ENCODE measurements at places on chromosomes 2 and 18.

- DNase-seq: no peak
Observed at GRCh38 chr18:54240629-54241107, 16.2 kb upstream of the MBD2 start.

- no peak for DNase-seq
Observed at GRCh38 chr18:45935591-45936335, 31.4 kb downstream of the EPG5 start.

DNA sequence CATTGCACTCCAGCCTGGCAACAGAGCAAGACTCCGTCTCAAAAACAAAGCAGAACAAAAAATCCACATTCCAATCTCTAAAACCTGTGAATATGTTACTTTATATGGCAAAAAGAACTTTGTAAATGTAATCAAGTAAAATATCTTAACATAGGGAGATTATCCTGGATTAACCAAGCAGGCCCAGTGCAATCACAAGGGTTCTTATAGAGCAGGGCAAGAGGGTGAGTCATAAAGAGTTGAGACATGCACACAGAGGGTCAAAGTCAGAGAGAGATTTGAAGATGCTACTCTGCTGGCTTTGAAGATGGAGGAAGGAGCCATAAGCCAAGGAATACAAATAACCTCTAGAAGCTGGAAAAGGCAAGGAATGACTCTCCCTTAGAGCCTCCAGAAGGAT lies 60.9 kb upstream of the SLC9A2 start:
- DNase-seq: no peak

DNA sequence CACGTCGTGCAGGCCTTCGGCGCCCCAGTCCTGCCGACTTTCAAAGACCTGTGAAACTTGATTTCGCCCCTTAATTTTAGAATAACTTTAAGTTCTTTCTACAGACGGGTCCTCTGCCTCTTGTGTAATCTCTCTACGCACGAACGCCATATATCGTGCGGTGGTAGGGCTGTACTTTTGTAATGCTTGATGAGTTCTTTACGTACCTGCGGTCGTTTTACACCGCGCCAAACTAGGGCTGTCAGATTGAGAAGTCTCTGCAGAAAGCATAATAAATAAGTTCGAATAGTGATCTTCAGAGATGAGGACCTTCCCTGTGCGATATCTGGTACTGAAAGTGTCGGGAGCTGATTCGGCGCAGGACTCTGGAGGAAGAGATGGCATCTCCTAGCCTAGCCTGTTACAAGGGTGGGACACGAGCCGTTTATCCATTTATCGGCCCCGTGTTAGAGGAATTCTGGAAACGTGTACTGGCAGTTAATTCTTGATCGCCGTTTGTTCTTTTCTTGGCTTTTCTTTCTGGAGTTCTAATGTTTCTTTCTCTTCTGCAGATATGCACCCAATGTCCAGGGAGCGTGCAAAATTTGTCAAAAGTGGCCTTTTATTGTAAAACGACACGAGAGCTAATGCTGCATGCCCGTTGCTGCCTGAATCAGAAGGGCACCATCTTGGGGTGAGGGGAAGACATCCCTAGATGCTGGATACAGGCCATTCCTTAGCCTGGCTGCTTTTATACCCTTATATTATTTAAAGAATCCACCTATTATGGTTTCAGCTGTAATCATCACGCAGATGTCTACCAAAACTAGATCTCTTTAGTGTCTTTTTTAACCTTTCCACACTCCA lies 781 bp upstream of the SLC5A6 start:
- DNase-seq: no peak

DNA sequence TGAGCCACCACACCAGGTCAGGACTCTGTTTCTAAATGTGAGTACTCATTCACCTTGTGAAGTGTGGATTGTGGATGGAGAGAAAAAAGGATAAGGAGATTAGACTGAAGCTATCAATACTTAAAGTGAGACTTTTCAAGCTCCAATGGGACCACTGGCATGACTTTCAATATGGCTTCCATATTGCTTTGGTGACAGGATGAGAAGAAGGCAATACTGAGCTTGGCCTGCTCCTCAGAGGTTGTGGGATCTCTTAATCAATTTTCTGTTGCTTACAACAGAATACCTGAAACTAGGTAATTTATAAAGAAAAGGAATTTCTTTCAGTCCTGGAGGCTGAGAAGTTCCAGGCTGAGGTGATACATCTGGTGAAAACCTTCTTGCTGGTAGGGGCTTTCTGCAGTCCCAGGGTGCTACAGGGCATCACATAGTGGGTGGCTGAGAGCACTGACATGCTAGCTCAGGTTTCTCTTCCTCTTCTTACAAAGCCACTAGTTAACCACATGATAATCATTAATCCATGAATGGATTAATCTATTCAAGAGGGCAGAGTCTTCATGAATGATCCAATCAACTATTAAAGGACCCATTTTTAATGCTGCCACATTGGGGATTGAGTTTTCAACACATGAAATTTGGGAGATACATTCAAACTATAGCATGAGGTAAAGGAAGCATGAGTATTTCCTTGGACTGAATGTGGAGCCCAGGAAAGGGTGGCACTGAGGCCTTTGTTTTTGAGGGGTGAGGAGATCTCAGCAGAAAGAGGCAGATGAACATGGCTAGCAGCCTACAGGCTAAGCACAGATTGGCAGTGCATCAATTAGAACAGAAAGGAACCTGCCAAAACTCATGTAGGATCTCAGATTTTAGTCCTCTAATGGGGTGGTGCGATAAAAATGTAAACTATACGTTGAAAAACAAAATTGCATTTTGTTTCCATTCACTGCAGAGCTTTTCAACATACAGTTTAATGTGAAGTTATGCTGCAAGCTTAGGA lies 274.5 kb downstream of the PIK3C3 start:
- no peak for DNase-seq

DNA sequence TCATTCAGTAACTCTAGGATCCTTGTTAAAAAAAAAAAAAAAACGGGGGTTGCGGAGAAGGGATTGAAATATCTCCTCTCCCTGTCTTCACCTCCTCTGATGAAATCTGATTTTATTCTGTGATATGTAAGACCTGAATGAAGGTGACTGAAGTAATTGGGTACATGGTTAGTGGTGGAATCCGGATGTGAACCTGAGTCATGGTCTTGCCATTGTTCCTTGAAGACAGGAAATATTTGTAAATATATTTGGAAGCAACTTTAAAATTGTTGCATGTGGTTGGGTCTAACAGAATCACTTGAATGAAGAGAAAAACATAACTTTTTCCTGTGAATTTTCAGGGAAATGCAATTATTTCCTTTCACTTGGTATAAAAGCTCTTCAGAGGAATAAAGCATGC lies 3.0 kb upstream of the IL1A start:
- no peak for DNase-seq

- DNase-seq: no peak
Observed at GRCh38 chr2:105873281-105873680, 128.6 kb downstream of the NCK2 start.

GRCh38 chr2:154433010-154433409 lies 265.5 kb upstream of the KCNJ3 start:
- DNase-seq: no peak

DNA sequence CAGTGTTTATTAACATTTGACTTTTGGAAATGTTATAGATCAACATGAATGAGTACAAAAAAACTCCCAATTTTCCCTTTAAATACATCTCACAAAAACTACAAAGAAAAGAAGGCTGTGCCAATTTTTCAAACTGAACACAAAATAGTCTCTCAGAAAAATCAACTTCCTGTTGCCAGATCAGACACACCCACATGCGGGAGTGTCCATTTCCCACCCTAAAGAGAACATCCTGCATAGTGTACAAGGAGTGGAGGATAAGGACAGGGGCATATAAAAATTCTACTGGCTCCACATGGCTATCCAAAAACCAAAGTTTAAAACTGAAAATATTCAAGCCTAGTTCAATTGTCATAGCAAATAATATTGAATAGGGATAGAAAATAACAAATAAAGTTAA lies 165.3 kb downstream of the ATAD2B start:
- no peak for DNase-seq

DNA sequence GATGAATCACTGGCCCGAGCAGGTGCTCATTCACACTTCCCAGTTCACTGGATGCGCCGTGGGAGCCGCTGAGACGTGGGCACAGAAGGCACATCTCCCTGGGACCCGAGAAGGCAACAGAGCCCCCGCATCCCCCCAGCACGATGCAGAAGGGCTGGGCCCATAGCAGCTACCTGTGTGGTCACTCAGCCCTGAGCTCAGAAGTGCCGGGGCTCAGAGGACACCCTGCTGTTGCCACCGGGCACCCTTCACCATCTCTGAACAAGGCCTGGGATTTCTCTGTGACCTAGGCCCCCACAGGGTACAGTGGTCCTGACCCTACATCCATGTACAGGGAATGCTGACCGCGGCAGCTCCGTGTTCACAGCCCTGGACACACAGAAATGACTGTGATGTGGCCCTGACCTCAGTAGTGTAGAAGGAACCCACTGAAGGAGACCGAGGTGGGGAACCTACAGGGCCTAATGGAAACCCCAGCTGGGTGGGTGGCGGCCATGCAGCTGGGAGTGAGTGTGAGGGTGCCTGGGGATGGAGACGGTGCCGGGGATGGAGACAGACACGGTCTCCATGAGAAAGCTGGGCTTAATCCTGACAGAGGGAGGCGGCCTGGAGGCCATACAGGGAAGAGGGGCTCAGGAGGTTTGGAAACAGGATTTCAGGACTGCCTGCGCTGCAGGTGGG lies 111.9 kb upstream of the OTOS start:
- no peak for DNase-seq

GRCh38 chr2:240238201-240238600 lies 97.7 kb upstream of the OTOS start:
- DNase-seq: no peak

DNA sequence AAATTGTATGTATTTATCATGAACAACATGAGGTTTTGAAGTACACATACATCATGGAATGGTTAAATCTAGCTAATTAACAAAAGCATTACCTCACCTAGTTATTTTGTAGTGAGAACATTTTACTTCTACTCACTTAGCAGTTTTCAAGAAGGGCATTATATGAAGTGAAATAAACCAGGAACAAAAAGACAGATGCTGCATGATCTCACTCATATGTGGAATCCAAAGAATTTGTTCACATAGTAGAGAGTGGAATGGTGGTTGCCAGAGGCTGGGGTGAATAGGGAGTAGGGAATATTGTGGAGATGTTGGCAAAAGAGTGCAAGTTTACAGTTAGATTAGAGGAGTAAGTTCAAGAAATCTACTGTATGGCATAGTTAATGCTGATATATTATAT lies 292.0 kb downstream of the ASXL3 start:
- DNase-seq: no peak

DNA sequence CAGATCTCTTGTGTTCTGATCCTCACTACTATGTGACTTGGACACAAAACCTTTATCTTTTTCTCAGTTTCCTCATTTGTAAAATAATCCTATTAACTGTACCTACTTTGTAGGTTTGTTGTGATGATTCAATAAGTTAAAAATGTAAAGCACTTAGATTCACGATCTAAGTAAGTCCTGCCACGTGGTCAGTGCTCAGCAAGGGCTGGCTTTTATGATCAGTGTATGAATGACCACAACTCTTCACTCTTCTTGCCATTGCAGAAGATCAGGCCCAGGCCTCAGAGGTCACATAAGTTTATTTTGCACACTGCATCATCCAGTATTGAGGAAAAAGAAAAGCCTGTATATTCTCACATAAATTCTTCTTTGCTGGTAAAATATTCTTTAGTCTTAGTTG lies 1192.5 kb upstream of the ACVR2A start:
- no peak for DNase-seq

- DNase-seq: no peak
Observed at GRCh38 chr2:145771525-145771924, 1251.6 kb upstream of the ZEB2 start.

DNA sequence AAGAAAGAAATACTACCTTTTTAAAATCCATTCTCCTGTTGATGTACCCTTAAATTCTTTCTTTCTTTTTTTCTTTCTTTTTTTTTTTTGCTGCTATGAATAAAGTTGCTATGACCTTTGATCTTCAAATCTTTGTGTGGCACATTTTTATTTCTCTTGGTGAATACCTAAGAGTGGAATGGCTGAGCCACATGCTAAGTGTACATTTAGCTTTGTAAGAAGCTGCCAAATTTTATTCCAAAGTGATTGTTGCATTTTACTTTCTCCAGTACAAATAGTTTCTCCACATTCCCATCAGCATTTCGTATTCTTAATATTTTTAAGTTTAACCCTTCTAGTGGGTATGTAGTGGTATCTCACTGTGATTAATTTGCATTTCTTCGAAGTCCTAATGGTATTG lies 88.8 kb upstream of the RAB27B start:
- no peak for DNase-seq

DNA sequence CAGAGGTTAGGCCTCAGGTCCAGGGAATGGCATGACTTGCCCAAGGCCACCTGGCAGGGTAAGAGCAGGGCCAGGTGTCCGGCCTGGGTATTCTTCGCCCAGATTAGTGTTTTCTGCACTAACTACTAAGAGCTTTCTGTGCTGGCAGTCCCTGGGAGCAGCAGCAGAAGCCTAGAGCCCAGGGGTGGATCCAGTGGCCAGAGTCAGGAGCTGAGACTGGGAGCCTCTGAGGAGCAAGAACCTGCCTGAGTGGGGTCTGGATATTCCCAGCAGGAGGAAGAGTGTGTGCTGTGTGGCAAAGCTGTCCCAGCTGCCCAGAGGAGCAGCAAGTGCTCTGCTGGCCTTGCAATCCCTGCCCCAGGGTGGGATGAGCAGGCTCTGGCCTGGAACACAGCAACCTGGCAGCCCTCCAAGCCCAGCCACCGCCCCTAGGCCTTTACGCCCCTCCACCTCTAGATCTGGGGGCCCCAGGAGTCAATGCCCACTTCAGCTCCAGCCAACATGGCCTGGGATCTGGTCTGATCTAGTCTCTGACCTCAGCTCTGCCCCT lies 30.7 kb upstream of the GPAT2 start:
- no peak for DNase-seq

DNA sequence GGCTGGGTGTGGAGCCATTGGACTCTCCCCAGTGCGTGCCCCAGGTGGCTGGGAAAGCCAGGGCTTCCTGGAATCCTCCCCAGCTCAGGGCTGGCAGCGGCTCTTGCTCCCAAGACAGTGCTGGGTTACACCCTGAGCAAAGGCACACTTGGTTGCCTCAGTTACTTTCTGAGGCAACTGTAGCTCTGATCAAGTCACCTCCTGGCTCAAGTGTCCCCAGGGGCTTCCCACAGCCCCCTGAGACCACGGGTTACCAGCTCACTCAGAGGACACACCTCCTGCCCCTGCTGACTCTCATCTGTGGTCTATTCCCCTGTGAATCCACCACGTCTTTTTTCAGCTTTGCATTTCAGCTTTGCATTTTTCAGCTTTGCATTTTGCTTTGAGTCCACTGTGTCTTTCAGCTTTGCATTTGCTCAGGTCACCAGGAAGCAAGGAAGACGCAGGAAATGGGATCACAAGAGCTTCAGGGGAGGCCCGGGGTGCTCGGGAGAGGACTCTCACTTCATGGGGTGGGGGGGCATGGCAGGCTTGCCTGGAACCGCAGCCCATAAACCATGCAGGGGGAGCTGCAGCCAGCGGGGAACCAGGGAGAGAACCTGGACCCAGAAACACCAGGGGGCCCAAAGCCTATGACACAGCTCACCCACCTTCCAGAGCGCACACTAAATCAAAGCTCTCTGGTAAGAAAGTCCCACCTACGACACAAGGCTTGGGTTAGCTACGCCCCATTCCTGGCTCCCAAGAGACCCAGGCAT lies 138.0 kb upstream of the ASB18 start:
- no peak for DNase-seq

- no peak for DNase-seq
Observed at GRCh38 chr2:52084759-52085158, 1052.8 kb upstream of the NRXN1 start.

Measured in stimulated activated CD8-positive, alpha-beta memory T cell treated with anti-CD3 and anti-CD28 coated beads, Interleukin-7, amount 100 ng/mL, for 4 hours (primary cell).